Nephron progenitor cell (in vitro differentiated cells): ENCODE measurements at places on chromosomes 1 and 21.
A peak's percentile ranks its signal among the peaks of the same experiment; 100 is the strongest.

- DNase-seq, result no peak
These were observed 20.0 kb upstream of the TACSTD2 start for GRCh38 chr1:58597076-58597475.

- DNase-seq, result no peak
These were observed 108.8 kb upstream of the MAGI3 start for GRCh38 chr1:113281550-113281949.

GRCh38 chr1:172851077-172851476, 192.2 kb downstream of the FASLG start:
- no peak for DNase-seq

DNA sequence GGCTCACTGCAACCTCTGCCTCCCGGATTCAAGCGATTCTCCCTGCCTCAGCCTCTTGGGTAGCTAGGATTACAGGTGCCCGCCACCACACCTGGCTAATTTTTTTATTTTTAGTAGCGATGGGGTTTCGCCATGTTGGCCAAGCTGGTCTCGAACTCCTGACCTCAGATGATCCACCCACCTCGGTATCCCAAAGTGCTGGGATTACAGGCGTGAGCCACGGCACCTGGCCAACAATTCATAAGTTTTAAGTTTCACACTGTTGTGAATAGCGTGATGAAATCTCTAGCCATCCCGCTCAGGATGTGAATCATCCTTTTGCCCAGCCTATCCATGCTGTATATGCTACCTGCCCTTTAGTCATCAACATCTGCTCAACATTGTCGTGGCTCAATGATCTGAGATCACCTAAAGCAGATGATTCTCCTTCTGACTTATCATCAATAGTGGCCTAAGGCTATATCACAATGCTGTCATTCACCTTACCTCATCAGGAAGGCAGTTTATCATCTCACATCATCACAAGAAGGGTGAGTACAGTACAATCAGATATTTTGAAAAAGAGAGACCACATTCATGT, 2.6 kb downstream of the PFDN2 start:
- no peak for DNase-seq

DNA sequence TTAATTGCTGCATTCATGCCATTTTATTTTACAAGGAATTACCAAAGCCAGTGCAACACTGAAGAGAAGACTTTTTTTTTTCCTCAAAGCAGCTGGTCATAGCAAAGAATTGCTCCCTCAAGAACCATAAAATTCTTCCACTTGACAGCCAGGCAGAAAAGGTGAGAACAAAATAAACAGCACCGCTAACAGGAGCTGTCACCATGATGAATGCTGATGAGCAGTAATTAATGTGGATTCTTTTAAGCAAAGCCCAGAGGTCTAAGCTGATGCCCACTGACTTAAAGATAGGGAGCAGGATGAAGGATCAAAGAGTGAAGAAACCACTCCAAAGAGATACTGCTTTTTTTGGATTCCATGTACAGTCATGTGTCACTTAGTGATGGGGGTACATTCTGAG, 428.4 kb downstream of the BRINP3 start:
- DNase-seq, result peak; percentile 7
